ENCODE measurements at places on chromosomes 6 and 20.

GRCh38 chr6:44534291-44534690 lies 146.8 kb downstream of the CDC5L start:
- no peak for DNase-seq

GRCh38 chr20:10902576-10903282 lies 228.9 kb upstream of the JAG1 start:
- no peak for DNase-seq

DNA sequence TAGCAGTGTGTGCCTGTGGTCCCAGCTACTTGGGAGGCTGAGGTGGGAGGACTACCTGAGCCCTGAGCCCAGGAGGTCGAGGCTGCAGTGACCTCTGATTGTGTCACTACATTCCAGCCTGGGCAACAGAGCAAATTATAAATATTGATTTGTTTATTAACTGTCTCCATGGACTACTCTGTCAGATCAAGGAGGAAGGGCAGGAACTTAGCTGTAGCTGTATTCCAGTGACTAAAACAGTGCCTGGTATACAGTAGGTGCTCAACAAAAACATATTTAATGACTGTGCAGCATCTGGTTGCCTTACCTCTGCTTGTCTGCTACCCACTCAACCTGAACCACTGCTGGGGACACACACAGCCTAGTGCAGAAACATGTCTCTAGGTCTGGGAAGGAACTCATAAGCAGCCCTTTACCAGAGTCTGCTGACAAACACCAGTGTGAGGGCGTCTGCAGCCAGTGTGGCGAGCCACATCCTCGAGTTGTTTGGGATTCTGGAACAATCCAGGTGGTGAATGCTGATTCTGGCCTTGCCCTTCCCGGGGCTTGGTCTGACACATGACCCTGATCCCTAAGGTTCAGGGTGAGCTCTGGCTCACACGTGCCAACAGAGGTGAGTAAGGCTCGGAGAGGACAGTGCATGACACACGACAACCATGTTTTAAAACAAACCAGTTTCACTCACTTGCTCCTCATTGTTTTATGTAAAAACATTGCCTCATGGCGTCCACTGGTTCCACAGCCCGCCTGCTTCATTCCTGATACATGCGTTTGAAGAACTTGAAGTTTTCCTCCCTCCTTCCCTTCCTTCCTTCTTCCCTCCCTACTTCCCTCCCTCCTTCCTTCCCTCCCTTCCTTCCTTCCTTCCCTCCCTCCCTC lies 117.9 kb upstream of the ZNF217 start:
- DNase-seq, result no peak

- DNase-seq, result no peak
Observed at GRCh38 chr20:47356220-47356525, 326 bp downstream of the ZMYND8 start.

DNA sequence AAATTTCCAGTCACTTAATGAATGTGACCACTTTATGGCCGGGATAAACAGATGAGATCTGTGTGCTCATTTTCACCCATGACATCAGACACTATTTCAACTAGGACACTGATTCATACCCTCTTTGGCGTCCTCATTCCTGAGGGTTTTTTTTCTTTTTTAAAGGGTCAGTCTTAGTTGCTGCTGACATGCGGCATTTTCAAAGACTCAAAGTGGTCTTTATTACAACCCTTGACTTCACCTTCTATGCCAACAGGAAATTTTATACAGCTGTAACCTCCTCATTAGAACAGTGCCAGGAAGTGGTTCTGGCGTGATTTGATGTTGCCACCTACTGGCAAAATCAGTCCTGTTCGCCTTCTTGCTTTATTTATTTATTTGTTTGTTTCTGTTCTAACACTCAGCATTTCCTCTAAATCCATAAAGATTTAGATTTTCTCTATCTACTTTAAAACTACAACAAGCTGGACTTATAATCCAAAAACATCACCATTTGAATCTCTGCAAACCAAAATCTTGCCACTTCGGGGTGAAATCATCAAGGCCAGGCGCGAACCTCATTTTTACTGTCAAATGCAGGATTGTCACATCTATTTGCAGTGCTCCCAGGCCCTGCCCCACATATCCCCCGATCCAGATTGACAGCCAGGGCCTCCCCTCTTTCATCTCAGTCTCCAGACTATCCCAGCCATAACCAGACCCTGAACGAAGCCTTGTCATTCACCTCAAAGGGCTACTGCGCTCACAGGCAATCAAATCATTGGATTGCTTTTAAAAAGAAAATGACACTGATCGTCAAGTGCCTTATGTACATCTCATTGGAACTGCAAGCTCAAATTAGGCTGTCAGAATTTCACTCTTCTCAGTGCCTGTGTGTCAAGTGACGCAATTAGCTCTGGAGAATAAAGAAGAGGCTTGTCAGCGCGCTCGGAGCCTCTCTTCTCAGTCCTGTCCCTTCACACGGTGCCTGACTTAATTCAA lies 77.5 kb downstream of the C6orf118 start:
- peak; percentile 22 for DNase-seq

- no peak for DNase-seq
Observed at GRCh38 chr6:87276624-87277023, 45.8 kb upstream of the SMIM8 start.

- DNase-seq, result no peak
Observed at GRCh38 chr20:40189621-40190020, 499.4 kb downstream of the MAFB start.

DNA sequence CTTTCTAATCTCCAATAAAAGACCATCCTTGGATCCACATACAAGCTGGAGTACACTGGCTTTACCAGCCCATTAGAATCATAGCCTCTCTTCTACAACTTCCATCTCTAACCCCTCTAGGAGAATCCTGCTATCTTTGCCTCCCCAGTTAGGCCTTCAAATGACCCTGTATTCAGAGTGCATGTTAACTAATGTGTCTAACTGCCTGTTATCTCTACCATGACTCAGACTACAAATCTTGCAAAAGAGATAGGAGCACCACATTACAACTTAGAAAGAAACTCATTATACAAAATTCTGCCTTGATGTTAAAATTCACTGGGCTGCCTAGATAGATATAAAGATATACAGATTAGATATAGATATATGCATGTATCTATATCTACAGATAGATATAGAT lies 28.2 kb downstream of the GPR63 start:
- no peak for DNase-seq

- no peak for DNase-seq
Observed at GRCh38 chr6:154347981-154348380, 8.6 kb downstream of the IPCEF1 start.

- no peak for DNase-seq
Observed at GRCh38 chr6:144295211-144295610, 10.1 kb downstream of the UTRN start.

All from gastrocnemius medialis (tissue), 4 donors.